ENCODE measurements at places on chromosomes 4 and X.

DNA sequence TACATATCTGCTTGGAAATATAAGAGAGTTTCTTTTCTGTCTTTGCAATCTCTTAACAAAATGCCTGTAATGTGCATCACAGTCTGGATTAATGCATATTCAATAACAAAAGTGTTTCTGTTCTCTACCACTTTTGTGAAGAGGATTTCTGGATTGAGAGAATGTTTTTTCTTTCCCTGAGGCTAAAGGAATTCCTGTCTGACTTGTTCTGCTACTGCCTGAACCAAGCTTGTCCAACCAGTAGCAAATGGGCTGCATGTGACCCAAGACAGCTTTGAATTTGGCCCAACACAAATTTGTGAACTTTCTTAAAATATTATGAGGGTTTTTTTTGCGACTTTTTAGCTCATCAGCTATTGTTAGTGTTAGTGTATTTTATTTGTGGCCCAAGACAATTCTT is 1133.9 kb downstream of the SH3BGRL start:
- DNase-seq: no peak

DNA sequence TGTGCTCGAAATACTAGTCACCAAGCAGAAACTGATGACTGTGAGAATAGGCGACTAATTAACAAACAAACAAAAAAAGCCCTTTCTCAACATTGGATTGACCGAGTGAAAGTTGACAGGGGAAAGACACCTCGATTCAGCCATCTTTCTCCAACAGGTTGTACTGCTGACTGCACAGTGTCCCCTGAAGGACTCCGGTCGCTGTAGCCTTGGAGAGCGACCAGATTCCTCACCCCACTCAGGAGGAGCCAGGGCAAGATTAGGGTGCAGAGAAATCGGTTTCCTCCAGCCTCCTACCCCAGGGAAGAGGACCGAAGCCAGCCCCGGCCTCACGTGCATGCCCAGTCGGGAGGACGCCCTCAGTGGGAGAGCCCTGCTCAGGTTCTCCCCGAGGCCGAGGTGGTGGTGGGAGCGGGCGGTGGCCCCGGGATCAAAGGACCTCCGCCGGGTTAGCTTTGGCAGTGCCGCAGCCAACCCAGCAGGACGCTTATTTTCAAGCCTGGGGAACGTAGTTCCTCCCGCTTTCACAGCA is 1.1 kb upstream of the RAP1GDS1 start:
- no peak for DNase-seq

DNA sequence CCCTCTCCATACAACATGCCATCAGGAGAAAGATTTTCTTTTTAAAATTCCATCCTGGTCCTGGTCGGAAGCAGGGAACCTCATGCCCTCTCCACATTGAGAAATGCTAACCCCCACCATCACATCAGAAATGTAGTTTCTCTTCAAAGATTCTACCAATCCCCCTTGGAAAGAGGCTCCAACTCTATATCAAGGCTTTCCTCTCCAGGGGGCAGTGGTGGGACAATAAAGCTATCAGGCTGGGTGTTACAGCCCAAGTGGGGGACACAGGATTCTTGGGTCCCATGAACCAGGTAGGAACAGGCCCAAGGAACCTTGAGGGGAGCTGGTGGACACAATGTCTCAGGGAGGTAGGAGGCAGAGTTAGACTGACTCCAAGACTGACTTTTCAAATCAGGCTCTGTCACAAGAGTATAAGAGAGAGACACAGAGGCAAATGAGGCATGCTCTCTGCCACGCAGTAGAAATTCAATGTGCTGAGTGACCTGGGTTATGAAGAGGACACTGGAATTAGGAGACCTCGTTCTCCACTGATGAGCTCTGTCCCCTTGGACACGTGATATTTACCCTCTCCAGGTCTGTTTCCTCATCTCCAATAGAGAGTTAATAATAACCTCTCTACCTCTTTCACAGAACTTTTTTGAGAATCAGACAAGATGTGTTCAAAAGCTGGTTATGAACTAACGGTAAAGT is 4.5 kb downstream of the GJB1 start:
- no peak for DNase-seq

DNA sequence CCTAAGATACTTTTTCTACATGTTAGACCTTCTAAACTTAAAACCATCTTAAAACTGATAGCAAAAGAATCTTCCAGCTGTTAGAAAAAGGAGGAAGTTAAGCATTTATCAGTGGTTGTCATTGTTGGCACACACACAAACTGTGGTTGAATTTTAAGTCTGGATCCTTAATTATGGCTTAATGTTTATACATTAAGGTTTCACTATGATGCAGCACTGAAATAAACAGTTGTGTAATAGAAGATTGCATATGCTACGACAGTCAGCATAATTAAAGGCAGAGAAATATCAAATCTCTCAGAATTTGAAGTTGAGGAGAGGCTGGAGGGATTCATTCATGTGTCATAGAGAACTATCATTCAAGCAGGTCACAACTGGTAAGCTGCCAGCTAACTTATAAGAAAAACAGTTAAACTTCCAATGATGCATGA is 32.3 kb downstream of the ADGRA3 start:
- DNase-seq: peak; percentile 37

DNA sequence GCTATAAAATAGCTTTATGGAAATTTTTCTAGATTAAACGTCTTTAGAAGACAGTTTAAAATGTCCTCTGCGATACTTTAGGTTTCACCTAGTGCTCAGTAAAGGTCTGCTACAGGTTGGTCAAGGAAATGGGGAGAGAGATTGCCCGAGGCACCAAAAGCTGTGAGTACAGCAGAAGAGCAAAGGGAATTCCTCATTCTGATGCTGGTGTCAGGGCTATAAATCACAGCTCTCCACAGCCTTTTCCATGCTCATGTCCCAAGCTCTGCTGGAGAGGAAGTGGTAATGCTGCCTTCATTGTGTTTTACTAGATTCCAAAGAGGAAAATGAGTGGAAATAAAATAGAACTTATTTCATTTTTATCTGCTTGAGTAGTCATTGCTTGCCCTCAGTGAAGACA is 2060.4 kb downstream of the ARAP2 start:
- no peak for DNase-seq

DNA sequence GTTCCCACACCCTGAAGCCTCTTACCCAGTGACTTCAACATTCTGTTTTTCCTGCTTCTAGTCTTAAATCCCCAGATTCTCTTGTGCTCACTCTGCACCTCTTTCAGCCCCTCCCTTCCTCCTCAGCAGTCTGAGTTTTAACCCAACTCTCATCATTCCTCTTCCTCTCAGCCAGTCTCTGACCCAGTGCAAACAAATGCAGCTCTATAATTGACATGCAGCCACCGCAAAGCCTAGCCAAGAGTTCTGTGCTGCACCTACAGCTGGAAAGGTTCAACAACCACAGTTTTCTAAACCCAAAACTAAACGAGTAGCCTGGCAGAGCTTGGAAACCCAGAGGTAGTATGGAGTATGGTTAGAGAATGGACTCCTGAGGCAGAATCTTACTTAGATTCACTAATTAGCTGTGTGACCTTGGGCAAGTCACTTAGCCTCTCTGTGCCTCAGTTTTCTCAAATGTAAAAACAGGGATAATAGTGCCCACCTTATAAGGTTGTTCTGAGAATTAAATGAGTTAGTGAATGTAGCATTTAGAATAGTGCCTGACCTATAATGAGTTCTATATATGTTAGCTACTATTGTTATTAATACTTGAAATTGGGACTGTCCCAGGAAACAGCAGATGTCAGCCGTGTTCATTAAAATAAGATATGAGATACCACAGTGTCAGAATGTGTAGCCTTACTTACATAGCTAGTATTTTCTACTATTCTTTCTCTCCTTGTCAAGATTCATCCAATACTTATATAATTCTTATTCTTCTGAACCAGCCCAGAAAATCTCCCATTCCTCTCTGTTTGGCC is 3.5 kb downstream of the TMEM154 start:
- DNase-seq: no peak

DNA sequence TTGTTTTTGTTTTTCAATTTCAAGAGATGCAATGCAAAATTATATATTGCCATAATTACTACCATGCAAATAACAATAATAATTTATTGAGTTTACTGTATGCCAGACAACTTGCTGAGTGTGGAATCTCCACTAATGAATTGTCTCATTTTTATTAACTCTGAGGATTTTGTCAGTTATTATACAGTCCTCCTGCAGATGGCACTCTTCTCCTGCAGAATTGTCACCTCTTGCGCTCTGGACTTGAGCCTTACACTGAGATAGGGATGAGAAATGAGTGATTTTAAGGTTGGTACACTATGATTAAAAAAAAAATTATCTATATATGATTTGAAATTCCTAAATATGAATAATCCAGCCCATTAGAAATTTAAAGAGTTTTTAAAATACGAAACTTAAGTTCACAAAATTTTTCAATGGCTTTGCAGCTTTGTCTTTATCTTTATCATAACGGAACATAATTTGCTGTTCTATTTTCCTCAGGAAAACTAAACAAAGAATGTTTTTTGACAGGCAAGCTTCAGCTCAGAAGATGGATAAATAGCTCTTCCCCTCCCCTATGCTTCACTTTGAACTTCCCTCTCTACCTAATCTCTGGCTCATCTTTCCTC is 12.7 kb upstream of the PAQR3 start:
- peak; percentile 42 for DNase-seq

GRCh38 chr4:182384631-182385091 is 141.5 kb downstream of the TENM3 start:
- no peak for DNase-seq

DNA sequence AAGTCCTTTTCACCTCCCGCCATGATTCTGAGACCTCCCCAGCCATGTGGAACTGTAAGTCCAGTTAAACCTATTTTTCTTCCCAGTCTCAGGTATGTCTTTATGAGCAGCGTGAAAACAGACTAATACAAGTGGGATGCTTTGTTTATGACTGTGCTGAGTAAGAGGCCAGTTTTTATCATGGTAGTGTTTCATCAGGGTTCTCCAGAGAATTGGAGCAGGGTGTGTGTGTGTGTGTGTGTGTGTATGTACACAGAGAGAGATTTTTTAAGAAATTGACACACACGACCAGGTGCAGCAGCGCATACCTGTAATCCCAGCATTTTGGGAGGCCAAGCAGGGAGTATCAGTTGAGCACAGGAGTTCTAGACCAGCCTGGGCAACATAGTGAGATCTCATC is 34.6 kb upstream of the SLC2A9 start:
- no peak for DNase-seq

GRCh38 chr4:153151535-153152455 is 52.4 kb upstream of the TRIM2 start:
- DNase-seq: no peak

- DNase-seq: no peak
Measured at GRCh38 chrX:42025861-42026260, 102.5 kb upstream of the CASK start.

DNA sequence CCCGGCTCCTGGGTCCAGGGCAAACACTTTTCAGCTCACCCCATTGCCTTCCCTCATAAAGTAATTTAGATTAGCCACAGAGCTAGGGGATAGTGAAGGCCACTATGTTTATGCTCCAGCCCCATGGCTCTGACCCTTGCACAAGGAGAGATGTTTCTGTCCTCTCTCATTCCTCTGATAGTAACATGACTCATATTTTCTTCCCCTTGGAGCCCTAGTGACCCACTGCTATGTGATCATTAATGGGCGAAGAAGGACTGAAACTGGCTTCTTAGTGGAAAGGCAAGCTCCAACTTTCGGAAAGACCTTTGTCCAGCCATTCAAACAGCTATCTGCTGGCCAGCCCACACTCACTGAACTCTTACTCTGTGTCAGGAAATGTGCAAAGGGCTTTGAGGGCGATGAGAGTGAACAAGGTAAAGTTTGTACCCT is 12.3 kb downstream of the CLDN2 start:
- no peak for DNase-seq

DNA sequence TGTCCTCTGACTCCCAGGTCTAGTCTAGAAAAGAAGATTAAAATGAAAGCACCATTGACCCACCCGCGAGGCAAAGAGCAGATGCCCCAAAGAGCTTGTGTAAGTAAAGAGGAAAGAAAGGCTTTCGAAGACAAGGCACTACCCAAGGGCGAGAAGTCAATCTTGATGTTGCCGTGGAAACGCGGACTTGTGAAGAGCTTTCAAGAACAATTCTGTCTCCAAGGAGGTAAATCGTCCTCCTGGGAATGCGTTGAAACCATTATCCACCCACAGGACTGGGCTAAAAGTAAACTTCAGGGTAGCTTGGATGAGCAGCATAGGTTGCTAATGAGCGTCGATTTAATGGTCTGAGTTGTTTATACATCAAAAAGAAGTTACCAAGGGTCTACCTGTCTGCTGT is 189.3 kb downstream of the DHRSX start:
- no peak for DNase-seq

GRCh38 chr4:83535520-83536361 is at the start of gene GPAT3:
GPAT3 (plus strand) TSS chr4:83536108; CDS start chr4:83536623, 515 bp downstream.
- DNase-seq: no peak

DNA sequence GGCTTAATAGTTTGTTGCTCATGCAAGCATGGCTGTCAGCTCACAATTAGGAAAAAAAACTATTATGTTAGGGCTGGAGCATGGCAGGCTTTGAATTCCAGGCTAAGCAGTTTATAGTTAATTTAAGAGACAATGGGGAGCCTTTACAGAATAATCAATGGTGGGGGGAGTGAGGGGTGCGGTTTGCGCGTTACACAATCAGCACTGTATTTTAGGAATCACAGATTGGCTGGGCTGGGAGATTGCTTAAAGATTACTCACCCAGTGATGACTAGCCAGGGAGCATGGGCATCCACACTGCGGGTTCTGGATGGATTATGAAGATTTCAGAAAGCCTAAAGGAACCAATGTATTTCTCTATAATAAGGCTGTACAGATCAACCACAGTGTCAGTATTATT is 186.6 kb downstream of the SOX3 start:
- no peak for DNase-seq

DNA sequence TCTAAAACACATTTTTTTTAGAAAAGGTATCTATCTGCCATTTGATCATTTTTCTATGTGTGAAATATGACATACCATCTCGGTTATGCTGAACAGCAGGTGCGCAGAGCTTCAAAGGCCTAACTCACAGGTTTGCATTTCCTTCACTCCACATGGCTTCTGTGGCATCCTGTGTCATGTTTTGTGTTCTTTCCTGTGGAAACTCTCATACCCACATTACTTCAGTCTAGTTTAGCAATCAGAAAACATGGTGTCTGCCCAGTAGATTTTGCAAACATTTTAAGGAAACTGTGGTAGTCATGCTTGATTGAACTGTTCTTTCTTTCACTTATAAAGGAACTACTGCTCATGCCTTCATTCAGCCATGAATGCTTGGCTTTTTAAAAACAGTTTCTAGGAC is 11.3 kb upstream of the ARAP2 start:
- DNase-seq: no peak

- no peak for DNase-seq
Measured at GRCh38 chr4:142706381-142706780, 139.7 kb downstream of the INPP4B start.

DNA sequence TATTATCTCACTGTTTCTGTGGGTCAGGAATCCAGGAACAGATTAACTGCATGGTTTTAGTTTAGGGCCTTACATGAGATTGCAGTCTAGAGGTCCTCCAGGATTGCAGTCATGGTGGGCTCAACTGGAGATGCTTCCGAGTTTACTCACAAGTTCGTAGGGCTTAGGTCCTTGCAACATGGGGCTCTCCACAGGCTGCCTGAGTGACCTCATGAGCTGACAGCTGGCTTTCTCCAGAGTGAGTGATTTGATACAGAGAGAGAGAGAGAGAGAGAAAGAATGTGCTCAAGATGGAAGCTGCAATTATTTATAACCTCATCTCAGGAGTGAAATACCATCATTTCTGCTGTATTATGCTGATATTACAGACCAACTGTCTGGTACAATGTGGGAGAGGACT is 168.9 kb downstream of the GPAT3 start:
- no peak for DNase-seq

Data from SK-N-MC (cell line).